Chondrocyte (in vitro differentiated cells): ENCODE measurements at places on chromosomes 12 and 14. TPM values are rescaled to one million over a fixed set of nuclear protein-coding genes. Genes with fewer than 3 reads are reported as not detected.

- no peak overlapping the region for H3K27ac ChIP-seq
- no peaks in the 10 kb centered on the region for H3K27me3 ChIP-seq
- no peak for DNase-seq
- H3K36me3 ChIP-seq = peaks cover 32% of the 10 kb centered on the region
These were observed 6.4 kb upstream of the CFAP251 start for GRCh38 chr12:121911824-121912585.

GRCh38 chr14:51430079-51430478, 190.0 kb downstream of the TMX1 start:
- H3K27me3 ChIP-seq = no peaks in the 10 kb centered on the region
- H3K36me3 ChIP-seq = no peaks in the 10 kb centered on the region
- H3K4me1 ChIP-seq = peaks cover 32% of the 10 kb centered on the region
- peak overlapping the region; percentile 71 for H3K27ac ChIP-seq

EML5 gene
- 0.19 TPM in 1 of 3 replicates, not detected in the others for total RNA-seq

- H3K27me3 ChIP-seq = no peaks in the 10 kb centered on the region
- H3K36me3 ChIP-seq = no peaks in the 10 kb centered on the region
- peak; percentile 93 for DNase-seq
- H3K27ac ChIP-seq = peak overlapping the region; percentile 63
- peak overlapping the region; percentile 63 for H3K4me3 ChIP-seq
- peaks cover 40% of the 10 kb centered on the region for H3K4me1 ChIP-seq
These were observed 1.8 kb downstream of the CKB start for GRCh38 chr14:103520657-103521437.

LBHD2 gene
- total RNA-seq = not detected in 3 replicates

DNA sequence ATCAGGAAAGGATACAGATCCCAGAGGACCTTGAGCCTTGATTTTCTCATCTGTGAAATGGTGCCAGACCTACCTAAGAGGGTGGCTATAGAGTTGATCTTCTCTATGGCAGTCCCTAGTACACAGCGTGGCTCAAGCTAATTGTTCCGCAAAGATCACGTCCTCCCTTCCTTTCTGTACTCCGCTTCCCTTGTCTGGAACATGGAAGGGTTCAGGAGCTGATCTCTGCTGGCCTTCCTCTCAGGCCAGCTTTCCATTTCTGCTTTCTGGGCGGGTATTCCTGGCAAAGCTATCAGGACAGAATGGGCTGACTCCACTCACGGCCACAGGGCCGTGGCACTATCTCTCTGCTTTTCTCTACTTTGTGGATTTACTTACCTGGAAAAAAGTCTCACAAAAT, 6.5 kb downstream of the CAMKK2 start:
- H3K4me1 ChIP-seq = peaks cover 9% of the 10 kb centered on the region
- peaks cover 6% of the 10 kb centered on the region for H3K36me3 ChIP-seq

GRCh38 chr12:31246470-31246850, 79.5 kb downstream of the SINHCAF start:
- no peaks in the 10 kb centered on the region for H3K36me3 ChIP-seq
- H3K27me3 ChIP-seq = peaks cover 14% of the 10 kb centered on the region
- no peak overlapping the region for H3K27ac ChIP-seq
- no peak overlapping the region for H3K4me3 ChIP-seq
- peaks cover 4% of the 10 kb centered on the region for H3K4me1 ChIP-seq
- DNase-seq = no peak

DNA sequence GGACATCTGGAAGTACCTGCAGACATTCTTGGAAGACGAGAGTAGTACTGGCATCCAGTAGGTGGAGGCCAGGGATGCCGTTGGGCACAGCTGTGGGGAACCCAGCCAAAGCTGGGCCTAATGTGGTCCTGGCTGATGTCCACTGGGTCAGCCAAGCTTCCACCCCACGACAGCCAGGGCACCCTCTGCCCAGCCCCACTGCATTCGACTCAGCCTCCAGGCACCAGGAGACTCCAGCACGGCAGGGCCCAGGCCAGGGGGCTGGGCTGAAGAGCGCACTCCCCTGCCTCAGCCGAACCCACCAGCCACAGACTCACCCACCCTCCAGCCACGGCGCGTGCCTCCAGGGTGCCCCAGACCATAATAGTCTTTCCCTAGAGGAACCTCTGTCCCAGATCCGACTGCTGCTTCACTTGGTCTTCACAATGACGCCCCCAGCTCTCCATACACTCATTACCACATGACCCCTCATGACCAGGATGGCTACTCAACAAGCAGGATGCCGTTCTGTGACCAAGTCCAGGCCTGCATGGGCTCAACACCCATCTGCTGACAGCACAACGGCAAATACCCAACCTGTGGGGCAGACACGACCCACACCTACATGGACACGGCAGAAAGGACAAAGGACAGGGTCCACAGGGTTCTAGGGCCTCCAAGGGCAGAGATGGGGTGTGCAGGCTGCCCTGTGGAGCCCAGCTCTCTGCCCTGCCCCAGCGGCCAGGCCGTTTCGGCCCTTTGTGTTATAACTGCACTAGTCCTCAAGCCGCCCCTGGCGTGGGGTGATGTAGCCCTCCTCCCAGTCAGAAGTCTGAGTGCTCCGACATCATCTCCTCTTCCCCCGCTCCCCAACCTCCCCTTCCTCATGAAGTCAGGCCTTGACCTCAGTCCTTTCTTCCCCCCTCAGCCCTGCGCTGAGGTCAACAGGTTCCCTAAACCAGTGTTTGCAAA, 22.8 kb downstream of the ITPK1 start:
- H3K36me3 ChIP-seq = no peaks in the 10 kb centered on the region
- H3K4me3 ChIP-seq = no peak overlapping the region
- DNase-seq = no peak
- no peaks in the 10 kb centered on the region for H3K27me3 ChIP-seq
- H3K4me1 ChIP-seq = peaks cover 18% of the 10 kb centered on the region

ENDOU gene
- total RNA-seq = not detected in 3 replicates

GPD1 gene
- total RNA-seq = 0.46 TPM in 1 of 3 replicates, not detected in the others
